ENCODE measurements at places on chromosomes 1 and 21.

DNA sequence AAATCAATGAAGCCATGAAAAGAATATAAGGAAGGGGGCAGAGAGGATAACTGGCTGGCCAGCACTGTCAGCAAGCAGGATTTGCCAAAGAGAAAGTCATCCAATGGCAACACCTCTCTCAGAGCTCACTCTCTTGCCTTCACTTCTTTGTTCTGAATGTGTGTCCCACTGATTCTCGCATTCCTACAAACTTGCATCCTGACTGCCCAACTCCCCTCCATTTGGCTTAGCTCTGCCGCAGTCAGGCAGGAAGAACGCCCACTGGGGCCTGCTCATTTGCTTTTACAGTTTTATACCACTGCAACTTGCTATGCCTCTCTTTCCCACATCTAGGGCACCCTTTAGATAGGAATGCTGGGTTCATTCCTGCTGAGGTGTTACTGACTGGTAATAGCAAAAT is 364.2 kb upstream of the ST6GALNAC5 start:
- DNase-seq, result no peak

GRCh38 chr1:180299479-180300221 is 69.6 kb downstream of the LHX4 start:
- DNase-seq, result no peak

- no peak for DNase-seq
These were observed 123.3 kb downstream of the KCNN3 start for GRCh38 chr1:154746622-154747299.

DNA sequence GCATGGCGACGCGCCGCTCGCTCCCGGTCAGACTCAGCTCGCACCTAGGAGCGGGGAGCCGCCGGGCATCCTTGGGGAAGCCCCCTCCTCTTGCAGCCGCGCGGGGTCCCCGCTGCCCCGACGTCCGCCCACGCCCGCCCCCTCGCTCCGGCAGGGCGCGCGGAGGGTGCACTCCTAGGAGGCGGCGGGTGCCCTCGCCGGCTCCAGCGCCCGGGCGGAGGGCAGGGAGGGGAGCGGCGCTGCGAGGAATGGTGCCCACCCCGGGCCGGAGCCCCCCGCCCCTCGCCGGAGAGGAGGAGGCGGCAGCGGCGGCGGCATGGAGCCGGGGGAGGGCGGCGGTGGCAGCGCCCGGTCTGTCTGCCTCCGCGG is 488 bp downstream of the FAM78B start:
- no peak for DNase-seq

Data from amygdala (tissue), 56 donors.